ENCODE measurements at places on chromosomes 2 and 18.

- no peak for DNase-seq
Measured at GRCh38 chr2:222424276-222424728, at the start of gene SGPP2. Gene SGPP2 (plus strand): TSS chr2:222424543. CDS start chr2:222424603, 60 bp downstream.

GRCh38 chr2:122754561-122754960 lies 999.1 kb downstream of the TSN start:
- no peak for DNase-seq

DNA sequence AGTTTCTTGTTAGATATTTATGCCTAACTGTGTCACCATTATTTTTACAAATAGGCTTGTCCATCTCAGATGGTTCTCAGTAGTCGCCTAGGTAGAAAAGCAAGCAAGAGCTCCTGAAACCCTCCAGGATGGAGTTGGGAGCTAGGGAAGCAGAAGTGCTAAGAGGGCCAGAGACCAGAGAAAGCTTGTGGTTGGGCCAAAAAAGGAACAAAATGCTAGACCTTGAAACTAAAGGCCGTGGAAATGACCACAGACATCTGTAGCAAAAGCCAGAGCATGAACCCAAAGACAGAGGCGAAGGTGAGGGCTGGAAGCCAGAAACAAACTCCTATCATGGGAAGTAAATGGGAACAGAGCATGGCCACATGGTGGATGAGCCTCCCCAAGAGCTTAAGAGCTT lies 29.9 kb upstream of the RMDN2 start:
- DNase-seq = no peak

GRCh38 chr2:198137733-198138132 lies 333.3 kb downstream of the PLCL1 start:
- DNase-seq = no peak

DNA sequence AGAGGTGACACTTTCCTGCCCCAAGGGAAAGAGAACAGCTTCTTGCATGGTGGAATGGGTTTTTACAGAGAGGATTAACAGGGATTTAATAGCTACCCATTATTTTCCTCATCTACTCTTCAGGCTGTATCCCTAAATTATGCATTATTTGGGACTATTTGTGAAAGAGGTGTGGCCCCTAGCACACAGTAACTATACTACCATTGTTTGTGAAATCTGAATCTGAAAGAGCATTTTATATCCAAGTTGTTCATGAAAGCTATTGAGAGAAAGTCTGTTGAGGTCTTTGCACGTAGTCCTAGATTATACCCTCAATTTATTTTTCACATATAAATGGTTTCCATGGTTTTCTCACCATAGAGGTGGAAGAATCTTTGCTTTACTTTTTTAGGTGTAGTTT lies 78.1 kb downstream of the SPTBN1 start:
- DNase-seq = no peak

GRCh38 chr2:144713410-144713809 lies 193.5 kb upstream of the ZEB2 start:
- DNase-seq = no peak

All from kidney epithelial cell (primary cell).